Memory B cell (primary cell): ENCODE measurements at places on chromosomes 11 and 22.

- DNase-seq: no peak
Measured at GRCh38 chr11:15748132-15748531, 608.2 kb downstream of the SOX6 start.

DNA sequence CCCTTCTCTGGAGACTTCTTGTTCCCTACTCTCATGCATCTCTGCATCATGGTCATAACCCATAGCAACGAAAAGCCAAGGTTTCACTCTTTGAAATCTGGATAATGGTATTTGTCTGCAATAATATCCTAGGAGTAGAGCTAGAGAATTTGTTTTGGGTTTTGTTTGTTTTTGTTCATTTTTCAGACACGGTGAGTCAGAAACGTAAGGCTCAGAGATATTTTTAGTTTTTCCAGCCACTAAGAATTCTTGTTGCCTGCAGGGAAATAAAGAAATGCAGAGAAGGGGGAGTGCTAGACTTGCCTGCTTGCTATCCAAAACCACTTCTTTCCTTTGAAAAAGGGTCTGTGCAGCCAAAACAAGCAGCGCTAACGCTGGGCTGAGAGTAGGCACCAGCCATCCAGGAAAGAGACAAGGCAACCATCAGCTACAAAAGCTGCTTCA lies 26.0 kb downstream of the POU2AF3 start:
- DNase-seq: no peak

- no peak for DNase-seq
Measured at GRCh38 chr11:135074397-135074998, 662.5 kb upstream of the B3GAT1 start.

GRCh38 chr11:21556926-21557325 lies 636.0 kb upstream of the ANO5 start:
- DNase-seq: no peak

DNA sequence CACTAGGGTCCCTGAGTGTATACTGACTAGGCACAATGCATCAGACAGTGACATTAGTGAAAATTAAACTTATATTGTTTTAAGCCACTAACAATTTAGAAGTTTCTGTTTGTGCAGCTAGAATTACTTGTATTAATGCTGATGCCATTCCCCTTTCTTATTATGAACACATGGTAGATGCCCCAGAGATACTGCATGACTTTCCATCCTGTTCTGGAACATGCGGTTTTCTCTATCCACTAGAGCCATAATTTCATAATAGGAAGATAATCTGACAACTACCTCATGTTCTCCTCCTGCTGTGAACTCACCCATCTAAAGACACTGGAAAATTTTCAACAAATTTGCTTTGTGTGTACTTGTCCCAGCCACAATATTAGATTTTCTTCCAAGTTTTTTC lies 1256.4 kb downstream of the FAM181B start:
- DNase-seq: no peak

- DNase-seq: no peak
Measured at GRCh38 chr11:72297828-72298227, 53.9 kb upstream of the PHOX2A start.

- DNase-seq: peak; percentile 67
Measured at GRCh38 chr11:66855574-66856495, 1.0 kb upstream of the LRFN4 start.
